Astrocyte (in vitro differentiated cells and primary cell): ENCODE measurements at places on chromosomes 2 and 18. TPM values are rescaled to one million over a fixed set of nuclear protein-coding genes. Genes with fewer than 3 reads are reported as not detected.

GRCh38 chr2:32900246-32900973 is 46.3 kb upstream of the LTBP1 start:
- no peak overlapping the region for H3K27ac ChIP-seq
- no peak for DNase-seq
- H3K36me3 ChIP-seq: no peaks in the 10 kb centered on the region
- peaks cover 2% of the 10 kb centered on the region for H3K27me3 ChIP-seq

GRCh38 chr18:79521416-79522205 is 125.9 kb downstream of the NFATC1 start:
- H3K4me1 ChIP-seq: peaks cover 3% of the 10 kb centered on the region
- no peak for DNase-seq
- no peak overlapping the region for H3K27ac ChIP-seq
- no peak overlapping the region for H3K4me3 ChIP-seq

DNA sequence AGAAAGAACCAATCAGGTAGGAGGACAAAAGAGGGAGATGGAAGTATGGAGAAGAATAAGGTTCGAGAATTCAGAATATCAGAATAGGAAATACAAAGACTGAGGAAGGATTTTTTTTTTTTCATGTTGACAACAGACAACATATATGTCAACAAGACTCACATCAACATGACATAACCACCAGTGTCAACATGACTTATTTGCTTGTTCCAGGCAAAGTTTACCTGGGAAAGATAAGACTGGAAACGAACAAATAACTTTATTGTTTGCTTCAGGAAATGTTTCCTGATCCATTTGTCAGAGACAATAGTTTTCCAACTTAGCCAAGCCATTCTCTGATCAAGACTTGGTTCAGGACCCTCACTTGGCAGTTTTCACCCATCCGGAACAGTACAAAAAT is 321.9 kb upstream of the NETO1 start:
- H3K4me1 ChIP-seq: no peaks in the 10 kb centered on the region
- no peaks in the 10 kb centered on the region for H3K27me3 ChIP-seq
- H3K36me3 ChIP-seq: no peaks in the 10 kb centered on the region
- no peak for DNase-seq

Gene ANKRD62
- total RNA-seq: not detected in 2 replicates

DNA sequence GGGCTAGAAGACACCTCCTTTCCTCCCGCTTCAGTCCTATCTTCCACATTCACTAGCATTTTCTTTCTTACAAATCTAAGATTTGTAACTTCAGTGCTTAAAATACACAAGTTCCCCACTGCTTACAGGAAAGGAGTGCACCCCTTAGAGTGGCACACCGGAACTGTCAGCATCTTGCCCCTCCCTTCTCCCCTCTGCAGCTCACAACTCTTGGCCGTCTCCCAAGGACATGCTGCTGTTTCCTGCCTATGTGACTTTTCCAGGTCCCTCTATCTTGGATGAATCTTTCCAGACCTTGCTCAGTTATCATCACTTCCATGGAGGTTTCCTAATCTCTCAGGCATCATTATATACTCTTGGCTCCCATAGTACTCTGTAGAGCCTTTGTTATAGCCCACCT is 334.8 kb downstream of the CELF4 start:
- DNase-seq: no peak
- no peak overlapping the region for H3K27ac ChIP-seq
- H3K4me3 ChIP-seq: no peak overlapping the region
- no peaks in the 10 kb centered on the region for H3K36me3 ChIP-seq
- H3K27me3 ChIP-seq: no peaks in the 10 kb centered on the region

DNA sequence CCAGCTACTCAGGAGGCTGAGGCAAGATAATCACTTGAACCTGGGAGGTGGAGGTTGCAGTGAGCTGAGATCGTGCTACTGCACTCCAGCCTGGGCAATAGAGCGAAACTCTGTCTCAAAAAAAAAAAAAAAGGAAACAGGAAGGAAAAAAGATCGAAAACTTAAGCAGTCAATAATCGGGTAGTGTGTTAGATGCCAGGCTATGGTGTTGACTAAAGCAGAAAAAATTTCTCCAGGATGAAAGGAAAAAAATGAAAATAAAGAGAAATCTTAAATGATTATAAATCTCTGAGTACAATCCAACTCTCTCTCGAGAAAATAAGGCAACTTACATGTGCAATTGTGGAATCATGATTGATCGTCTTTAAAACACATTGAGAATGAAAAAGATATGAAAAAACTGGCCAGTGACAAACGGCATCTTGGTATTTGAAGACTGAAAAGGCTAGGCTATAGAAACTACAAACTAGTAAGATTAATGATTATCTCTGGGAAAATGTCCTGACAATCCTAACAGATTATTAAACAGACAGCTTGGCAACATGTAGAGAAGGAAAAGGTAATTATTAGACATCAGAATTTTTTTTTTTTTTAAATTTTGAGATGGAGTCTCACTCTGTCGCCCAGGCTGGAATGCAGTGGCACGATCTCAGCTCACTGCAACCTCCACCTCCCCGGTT is 16.3 kb upstream of the EPHA4 start:
- no peak overlapping the region for H3K4me3 ChIP-seq
- H3K4me1 ChIP-seq: no peaks in the 10 kb centered on the region
- H3K36me3 ChIP-seq: no peaks in the 10 kb centered on the region
- DNase-seq: no peak

DNA sequence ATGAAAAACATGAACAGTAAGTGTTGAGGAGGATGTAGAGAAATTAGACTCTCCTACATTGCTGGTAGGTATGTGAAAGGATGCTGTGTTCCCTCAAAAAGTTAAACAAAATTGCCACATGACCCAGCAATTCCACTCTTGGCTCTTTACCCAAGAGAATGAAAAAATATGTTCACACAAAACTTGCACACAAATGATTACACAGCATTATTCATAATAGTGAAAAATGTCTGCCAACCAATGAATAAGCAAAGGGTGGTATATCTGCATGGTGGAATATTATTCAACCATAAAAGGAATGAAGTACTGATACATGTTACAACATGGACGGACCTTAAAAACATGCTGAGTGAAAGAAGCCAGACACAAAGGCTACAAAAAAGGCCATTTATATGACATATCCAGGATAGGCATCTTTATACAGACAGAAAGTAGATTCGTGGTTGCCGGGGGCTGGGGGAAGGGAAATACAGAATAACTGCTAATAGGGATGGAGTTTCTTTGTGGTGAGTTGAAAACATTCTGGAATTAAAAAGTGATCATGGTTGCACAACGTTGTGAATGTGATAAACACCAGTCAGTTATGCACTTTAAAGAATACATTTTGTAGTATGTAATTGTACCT is 85.4 kb upstream of the MYO3B start:
- DNase-seq: no peak
- no peaks in the 10 kb centered on the region for H3K27me3 ChIP-seq
- no peak overlapping the region for H3K4me3 ChIP-seq
- no peaks in the 10 kb centered on the region for H3K36me3 ChIP-seq

GRCh38 chr18:50663626-50664441 is 103.9 kb downstream of the MAPK4 start:
- no peaks in the 10 kb centered on the region for H3K4me1 ChIP-seq
- DNase-seq: no peak

DNA sequence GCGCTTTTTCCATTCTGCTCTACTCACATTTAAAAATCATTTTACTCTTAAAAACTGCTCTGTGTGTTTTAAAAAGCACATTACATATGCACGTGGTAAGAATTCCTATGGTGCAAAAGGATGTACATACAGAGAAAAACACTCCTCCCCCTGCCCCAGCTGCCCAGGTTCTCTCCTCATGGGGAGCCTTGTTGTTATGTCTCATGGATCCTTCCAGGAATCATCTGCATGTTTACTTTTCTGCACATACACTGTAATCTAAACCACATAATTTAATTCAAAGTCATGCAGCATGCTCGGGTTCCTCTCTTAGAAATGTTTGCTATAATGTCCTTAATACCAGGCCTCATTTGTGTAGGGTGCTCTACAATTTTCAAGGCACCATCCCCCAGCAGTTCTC is 243.3 kb downstream of the LOXHD1 start:
- DNase-seq: no peak
- no peaks in the 10 kb centered on the region for H3K4me1 ChIP-seq
- peaks cover 5% of the 10 kb centered on the region for H3K27me3 ChIP-seq
- H3K36me3 ChIP-seq: no peaks in the 10 kb centered on the region
- H3K4me3 ChIP-seq: no peak overlapping the region
- no peak overlapping the region for H3K27ac ChIP-seq

Gene DSG4
- not detected in 2 replicates for total RNA-seq

- no peaks in the 10 kb centered on the region for H3K27me3 ChIP-seq
- no peak for DNase-seq
- H3K36me3 ChIP-seq: no peaks in the 10 kb centered on the region
Observed at GRCh38 chr2:109141727-109142283, 12.8 kb downstream of the SH3RF3 start.

GRCh38 chr2:187424146-187424545 is 23.9 kb downstream of the CALCRL start:
- no peak for DNase-seq
- H3K36me3 ChIP-seq: no peaks in the 10 kb centered on the region
- H3K4me1 ChIP-seq: no peaks in the 10 kb centered on the region
- no peaks in the 10 kb centered on the region for H3K27me3 ChIP-seq
- H3K4me3 ChIP-seq: no peak overlapping the region

- no peak overlapping the region for H3K4me3 ChIP-seq
- H3K36me3 ChIP-seq: no peaks in the 10 kb centered on the region
- H3K4me1 ChIP-seq: peaks cover 8% of the 10 kb centered on the region
- no peak overlapping the region for H3K27ac ChIP-seq
- no peaks in the 10 kb centered on the region for H3K27me3 ChIP-seq
Observed at GRCh38 chr18:44636241-44636640, 44.4 kb upstream of the SETBP1 start.

DNA sequence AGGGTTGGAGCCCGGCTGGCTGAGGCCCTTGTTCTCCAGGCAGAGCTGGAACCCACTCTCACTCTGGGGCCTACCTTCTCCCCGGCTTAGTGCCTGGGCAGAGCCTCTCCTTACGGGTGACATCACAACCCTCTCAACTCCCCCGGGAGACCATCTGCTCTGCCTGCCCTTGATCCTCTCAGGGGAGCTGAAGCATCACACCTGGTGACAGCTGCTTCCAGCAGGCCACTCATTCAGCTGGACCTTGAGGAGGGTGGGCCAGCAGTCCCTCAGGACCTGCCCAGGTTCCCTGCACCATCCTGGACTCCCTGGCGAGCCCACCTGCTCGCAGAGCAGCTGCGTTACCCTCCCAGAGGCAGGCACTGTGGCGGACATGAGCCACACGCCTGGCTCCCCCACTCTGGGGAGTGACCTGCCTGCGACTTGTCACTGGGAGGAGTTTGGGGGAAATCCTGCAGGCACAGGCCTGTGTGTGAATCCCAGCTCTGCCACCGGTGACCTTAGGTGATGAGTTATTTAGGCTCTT is 13.1 kb downstream of the HS6ST1 start:
- H3K27ac ChIP-seq: peak overlapping the region; percentile 85
- no peak for DNase-seq
